ENCODE measurements at places on chromosomes 16 and 17.

GRCh38 chr17:27721797-27722196 lies 78.5 kb downstream of the NOS2 start:
- DNase-seq, result no peak

GRCh38 chr17:43369986-43370385 lies 28.8 kb upstream of the ARL4D start:
- DNase-seq, result no peak

- no peak for DNase-seq
These were observed 67.9 kb downstream of the N4BP1 start for GRCh38 chr16:48542020-48542473.

DNA sequence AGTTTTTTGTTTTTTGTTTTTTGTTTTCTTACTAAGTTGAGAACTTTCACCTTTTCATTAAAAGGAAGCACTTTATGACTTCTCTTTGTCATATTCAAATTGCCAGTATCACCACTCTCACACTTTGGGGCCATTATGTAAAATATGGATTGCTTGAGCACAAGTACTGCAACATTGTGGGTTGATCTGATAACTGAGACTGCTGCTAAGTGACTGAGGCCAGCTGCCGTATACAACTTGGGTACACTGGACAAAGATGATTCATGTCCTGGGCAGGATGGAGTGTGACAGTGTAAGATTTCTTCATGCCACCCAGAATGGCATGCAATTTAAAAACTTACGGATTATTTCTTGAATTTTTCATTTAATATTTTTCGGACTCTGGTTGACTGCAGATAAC lies 7.8 kb downstream of the TTC19 start:
- no peak for DNase-seq

DNA sequence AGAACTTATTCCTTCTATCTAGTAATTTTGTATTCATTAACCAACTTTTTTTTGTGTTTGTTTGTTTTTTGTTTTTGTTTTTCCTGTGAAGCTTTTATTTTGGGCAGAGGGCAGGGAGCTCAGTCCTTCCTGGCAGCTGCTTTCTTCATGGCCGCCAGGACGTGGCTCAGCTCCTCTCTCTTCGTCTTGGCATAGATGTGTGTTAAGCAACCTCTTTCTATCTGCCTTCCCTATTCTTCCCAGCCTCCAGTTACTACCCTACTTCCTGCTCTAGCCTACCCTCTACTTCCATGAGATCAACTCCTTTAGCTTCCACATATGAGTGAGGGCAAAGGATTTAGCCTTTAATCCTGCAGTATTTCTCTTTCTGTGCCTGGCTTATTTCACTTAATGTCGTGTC lies 8.2 kb upstream of the BRD7 start:
- no peak for DNase-seq

- no peak for DNase-seq
These were observed 148.9 kb upstream of the COX10 start for GRCh38 chr17:13920413-13920812.

Data from cortex of kidney (tissue), 1 donor.